ENCODE measurements at places on chromosomes 1 and 21. TPM values are rescaled to one million over a fixed set of nuclear protein-coding genes. Genes with fewer than 3 reads are reported as not detected.

- no peak for DNase-seq
Observed at GRCh38 chr21:46349134-46349760, 25.3 kb downstream of the PCNT start.

DNA sequence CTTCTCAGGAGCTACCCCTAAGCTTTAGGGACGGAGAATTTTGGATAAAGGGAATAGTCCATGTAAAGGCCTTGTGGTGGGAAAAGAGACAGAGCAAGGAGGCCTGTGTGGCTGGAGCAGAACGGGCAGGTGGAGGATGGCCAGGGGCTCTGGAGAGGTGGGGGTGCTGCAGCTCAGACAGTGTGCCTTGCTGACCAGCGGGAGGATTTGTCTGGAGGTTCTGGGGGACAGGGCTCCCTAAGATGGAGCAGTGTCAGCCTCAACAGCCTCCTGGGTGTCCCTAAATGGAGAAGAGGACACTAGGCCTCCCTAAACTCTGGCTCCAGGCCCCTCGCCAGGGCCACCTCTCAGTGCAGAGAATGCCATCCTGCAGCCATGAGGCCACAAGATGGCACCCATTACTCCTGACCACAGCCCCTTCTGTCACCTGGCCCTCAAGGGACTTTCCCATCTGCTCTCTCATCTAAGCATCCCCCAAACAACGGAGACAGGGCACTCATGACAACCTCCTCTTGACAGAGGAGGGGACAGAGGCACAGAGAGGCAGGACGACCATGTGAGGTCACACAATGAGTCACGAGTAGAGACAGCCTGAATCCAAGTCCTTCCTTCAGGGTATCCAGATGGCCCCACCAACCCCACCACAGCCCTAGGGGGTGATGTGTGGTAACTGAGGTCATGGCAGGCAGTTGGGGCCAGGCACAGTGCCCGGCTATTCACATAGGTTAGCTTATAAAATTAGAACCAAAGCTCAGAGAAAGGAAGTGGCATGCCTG, 94.7 kb downstream of the DMRTB1 start:
- DNase-seq, result peak; percentile 4

The NPHS2 gene
- total RNA-seq, result not detected

The LENEP gene
- 1.3 TPM for total RNA-seq

- DNase-seq, result no peak
Observed at GRCh38 chr1:229371624-229372023, 28.8 kb upstream of the CCSAP start.

DNA sequence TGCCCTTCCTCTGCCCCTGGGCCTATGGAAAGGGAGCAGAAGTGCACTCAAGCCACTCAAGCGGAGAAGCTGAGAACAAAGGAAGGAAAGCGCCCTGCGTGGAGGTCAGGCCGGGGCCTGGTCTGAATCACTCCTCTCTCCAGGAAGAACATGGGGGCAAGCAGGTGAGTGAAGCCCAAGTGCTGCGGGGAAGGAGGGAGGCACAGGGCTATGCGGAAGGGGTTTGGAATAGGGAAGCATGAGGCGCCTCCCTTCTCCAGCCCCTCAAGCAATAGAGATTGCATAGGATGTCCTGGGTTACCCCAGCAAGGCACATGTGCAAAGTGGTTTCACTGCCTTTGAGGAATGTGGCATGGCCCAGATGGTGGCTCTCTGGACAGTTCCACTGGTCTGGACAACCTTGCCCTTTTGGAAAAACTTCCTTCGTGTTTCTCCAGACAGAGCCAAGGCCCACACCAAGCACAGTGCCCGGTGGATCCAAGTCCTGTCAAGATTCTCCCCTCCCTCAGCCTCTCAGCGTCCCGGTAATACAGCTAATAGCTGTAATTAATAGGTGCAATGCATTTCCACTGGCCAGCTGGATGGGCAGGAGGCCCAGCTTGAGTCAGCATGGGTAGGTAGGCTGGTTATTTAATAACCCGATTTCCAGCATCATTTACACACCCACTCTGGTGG, 13.7 kb downstream of the BLACAT1 start:
- no peak for DNase-seq

The WNT2B gene
- 165 TPM for total RNA-seq

The SEC16B gene
- total RNA-seq, result 3.2 TPM

DNA sequence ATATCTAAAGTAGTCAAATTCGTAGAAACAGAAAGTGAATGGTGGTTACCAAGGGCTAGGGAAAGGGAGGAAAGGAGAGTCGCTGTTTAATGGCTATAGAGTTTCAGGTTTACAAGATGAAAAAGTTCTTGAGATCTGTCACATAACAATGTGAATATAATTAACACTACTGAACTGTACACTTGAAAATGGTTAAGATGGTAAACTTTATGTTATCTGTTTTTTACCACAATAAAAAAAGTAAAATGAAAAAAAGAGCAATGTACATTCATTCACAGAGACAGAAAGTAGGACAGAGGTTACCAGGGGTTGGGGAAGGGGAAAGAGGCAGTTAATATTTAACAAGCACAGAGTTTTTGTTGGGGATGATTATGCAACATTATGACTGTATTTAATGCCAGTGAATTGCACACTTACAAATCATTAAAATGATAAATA, 53.3 kb upstream of the SEC16B start:
- no peak for DNase-seq

- DNase-seq, result no peak
Observed at GRCh38 chr1:179745131-179745611, 2.1 kb downstream of the FAM163A start.

GRCh38 chr1:21268281-21269239, 21.7 kb downstream of the ECE1 start:
- no peak for DNase-seq

DNA sequence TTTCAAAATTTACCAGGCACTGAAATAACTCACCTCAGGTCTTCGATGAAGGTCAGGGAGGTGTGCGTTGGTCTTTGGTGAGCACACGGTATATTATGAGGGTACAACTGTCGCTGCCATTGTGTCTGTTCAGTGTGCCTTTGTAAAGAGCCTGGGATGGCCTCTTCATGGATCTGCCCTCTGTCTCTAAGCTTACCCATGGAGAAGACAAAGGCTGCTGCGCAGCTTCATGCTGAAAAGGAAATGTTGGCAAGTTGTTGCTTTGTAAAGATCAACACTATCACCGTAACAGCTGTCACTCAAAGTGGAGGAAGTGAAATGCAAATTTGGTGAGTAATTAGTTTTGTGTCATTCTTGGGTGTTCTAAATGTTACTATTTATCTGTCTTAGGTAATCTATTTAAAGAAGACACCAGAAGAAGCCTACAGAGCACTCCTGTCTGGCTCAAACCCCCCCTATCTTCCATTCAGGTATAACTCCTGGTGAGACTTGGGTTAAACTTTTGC, 71.6 kb downstream of the CDC14A start:
- no peak for DNase-seq

DNA sequence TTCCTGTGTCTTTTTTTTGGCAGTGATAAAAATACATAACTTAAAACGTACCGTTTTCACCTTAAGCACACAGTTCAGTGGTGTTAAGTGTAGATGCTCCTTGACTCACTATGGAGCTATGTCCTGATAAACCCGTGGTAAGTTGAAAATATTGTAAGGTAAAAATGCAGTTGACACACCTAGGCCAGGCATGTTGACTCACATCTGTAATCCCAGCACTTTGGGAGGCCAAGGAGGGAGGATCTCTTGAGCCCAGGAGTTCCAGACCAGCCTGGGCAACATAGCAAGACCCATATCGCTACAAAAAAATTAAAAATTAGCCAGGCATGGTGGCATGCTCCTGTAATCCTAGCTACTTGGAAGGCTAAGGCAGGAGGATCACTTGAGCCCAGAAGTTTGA, 73.6 kb upstream of the COG2 start:
- no peak for DNase-seq

- no peak for DNase-seq
Observed at GRCh38 chr1:30912913-30913652, 4.5 kb upstream of the SDC3 start.

The CHIA gene
- not detected for total RNA-seq
